NCI-H510A treated with DMSO at 0.1 percent for 48 hours (cell line): ENCODE measurements at places on chromosomes 7 and 10.

DNA sequence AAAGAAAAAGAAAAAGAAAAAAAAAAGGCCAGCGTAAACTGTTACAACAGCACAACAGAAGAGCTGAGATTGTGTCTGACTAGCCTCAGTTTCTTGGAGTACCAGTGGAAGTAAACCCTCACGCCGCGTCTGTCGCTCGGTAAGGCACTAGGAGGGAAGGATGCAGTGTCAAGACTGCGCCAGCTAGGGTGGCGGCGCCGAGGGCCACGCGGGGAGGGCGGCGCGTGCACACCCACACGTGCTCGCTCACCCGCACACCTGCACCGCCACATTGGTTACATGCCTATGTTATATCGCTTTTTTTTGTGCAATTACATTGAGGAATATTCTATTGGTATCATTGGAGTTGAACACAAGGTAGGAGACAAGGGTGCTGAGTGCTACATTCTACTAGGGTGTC lies 48.2 kb downstream of the CLEC2L start:
- DNase-seq = no peak

GRCh38 chr7:22445853-22446252 lies 54.1 kb downstream of the STEAP1B start:
- no peak for DNase-seq

- no peak for DNase-seq
These were observed 6.1 kb upstream of the PDK4 start for GRCh38 chr7:95602421-95602820.

- DNase-seq = no peak
These were observed 31.7 kb upstream of the FIGNL1 start for GRCh38 chr7:50481867-50482266.

- no peak for DNase-seq
These were observed 97.8 kb upstream of the PPIF start for GRCh38 chr10:79249186-79250121.

DNA sequence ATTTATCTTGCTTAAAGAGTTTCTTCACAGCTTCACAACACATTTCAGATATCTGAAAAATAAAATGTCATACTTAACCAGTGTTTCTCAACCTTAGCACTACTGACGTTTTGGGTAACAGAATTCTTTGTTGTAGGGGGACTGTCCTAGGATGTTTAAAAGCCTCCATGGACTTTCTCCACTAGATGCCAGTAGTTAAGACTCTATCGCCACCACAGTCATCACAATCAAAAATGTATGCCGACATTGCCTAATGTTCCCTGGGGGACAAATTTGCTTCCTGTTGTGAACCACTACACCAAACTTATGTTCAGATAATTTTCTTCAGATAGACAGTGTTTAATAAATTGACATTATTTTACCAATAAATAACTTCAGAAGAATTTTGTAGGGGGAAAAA lies 13.4 kb downstream of the NOC3L start:
- no peak for DNase-seq

- no peak for DNase-seq
These were observed 64.7 kb downstream of the KAT6B start for GRCh38 chr10:74891053-74891452.

GRCh38 chr7:70457482-70457881 lies 674.5 kb upstream of the GALNT17 start:
- no peak for DNase-seq

DNA sequence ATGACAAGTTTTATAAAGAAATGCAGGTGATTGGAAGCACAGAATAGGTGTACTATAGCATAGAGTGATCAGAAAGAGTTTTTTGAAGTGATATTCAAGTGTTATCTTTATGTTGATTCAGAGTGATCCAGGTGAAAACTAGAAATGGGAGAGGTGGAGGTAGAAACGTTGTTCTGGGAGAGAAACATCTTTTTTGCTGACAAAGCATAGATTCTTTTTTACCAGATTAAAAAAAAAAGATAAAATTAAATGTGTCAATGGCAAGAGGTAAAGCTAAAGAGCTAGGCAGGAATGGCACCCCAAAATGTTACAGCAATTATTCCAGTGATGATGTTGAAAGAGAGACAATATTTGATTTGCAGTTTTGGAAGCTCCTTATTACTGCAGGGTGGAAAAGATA lies 12.6 kb upstream of the VSTM2A start:
- DNase-seq = no peak

DNA sequence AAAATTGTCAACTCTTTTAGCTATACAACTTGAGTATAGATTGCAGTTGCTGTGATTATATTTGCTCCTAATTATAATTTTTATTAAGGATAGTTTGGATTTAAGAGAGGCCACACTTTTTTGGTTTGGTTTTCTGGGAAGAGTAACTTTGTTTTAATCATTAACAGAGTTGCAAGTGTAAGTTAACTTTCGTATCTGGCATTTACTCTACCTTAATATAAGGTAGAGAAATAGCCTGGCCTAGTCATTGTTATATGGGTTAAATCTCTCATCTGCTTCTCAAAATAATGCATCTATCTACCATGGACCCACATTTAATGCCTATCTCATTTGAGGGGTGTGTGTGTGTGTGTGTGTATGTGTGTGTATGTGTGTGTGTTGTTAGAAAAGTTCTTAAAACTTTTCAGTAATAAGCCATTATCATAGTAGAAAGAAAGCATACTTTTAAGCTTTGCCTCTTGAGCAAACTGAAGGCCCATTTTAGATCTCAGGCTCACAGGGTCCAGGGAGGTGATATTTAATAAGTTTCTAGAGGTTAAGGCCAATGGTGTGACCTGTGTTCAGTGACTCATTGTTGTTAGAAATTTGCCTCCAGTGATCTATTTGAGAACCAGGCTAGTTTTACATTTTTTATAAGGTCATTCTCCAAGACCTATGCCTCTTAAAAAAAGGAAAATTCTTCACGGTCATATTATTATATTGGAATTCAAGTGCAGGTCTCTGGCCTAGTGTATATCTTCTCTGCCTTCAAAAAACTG lies 10.9 kb upstream of the TEX47 start:
- no peak for DNase-seq

- no peak for DNase-seq
These were observed 236.6 kb downstream of the POM121L12 start for GRCh38 chr7:53272081-53272480.

GRCh38 chr10:104324221-104324686 lies 14.0 kb downstream of the ITPRIP start:
- no peak for DNase-seq

- no peak for DNase-seq
These were observed 50.2 kb downstream of the CDK1 start for GRCh38 chr10:60828489-60828852.

DNA sequence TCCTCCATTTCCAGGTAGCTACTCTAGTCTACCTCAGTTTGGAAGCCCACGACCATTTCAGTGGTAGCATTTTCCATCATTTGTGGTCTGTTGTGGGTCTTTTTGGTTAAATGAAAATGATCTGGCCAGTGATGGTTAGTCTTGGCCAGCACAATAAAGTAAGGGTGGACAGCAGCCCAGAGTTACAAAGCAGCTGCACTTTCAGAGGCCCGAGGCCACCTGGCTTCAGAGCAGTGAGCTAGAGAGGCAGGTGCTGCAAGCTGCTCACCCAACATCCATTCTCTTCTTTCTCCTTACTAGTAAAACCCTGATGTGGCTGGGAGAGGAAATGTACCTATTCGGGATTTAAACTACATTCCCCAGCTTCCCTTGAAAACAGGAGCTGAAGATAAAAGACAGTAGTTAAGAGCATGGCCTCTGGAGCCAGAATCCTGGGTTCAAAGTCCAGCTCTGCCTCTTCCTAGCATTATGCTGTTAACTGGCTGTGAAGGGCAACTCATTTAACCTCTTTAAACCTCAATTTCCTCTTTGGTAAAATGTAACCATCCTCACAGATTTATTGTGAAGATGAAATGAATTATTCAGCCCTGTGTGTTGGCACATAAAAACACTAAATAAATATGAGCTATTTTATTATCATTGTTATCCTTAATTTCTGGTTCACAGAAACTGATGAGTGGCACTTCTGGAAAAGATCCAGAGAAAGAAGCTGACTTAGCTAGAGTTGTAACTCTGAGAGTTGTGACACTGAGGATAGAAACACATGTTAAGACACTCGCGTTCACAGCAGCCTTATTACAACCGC lies 517.4 kb downstream of the PARD3 start:
- DNase-seq = peak; percentile 23

- DNase-seq = no peak
These were observed 239.7 kb downstream of the FANK1 start for GRCh38 chr10:126135941-126136595.

DNA sequence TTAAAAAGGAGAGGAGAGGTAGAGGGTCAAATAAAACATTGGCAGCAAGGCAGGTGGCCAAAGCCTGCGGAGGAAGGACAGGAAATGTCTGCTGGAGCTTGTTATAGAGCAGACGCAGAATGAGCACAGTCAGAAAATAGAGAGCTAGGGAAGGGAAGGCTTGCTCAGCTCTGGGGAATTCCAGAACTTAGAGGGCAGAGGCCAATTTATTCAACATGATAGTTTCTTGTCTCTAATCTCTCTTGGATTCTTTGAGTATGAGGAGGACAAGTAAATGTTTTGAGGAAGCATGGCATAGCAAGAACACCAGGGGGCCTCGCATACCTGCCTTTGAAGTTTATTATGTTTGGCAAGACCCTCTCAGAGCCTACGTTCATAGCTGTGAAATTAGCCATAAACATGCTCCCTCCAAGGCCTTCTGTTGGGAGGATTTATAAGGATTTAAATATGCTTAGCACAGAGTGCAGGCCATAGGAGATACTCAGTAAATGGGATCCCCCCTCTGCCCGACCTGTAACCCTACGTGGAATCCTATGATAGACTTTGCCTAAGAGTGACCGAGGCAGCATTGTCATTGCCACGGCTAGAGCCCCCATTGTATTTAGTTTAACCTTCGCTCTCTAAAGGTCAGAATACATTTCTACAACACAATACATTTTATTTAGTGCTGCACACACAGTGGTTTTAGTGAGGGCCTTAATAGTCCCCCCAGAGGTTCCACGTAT lies 293.9 kb downstream of the CCDC3 start:
- DNase-seq = peak; percentile 63

- no peak for DNase-seq
These were observed 455.9 kb downstream of the PAXIP1 start for GRCh38 chr7:154546946-154547587.

GRCh38 chr10:115989621-115990020 lies 283.4 kb downstream of the GFRA1 start:
- DNase-seq = no peak

- DNase-seq = no peak
These were observed 68.2 kb downstream of the C10orf143 start for GRCh38 chr10:130042381-130042780.

DNA sequence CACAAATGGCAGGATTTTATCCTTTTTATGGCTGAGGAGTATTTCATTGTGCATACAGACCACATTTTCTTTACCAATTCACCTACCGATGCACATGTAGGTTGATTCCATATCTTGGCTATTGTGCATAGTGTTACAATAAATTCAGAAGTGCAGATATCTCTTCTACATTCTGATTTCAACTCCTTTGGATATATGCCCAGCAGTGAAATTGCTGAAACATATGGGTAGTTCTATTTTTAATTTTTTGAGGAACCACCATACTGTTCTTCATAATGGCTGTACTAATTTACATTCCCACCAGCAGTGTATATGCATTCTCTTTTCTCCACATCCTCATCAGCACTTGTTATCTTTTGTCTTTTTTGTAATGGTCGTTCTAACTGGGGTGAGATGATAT lies 1290.3 kb downstream of the XPNPEP1 start:
- DNase-seq = no peak
